ENCODE measurements at places on chromosomes 7 and 10.

DNA sequence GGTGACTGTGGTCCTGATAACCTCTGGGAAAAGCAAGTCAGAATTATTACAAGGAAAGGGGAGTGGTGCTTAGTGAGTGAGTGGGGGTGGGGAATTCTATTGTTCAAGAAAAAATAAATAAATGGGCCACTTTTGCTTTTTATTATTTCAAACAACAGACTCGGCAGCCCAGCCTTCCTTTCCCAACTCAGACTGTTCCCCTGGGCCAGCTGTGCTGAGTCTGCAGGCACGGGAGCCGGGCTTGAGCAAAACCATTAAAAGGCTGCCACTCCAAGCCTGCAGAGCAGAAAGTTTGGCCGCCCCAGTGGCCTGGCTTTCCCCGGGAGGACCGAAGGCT, 90.0 kb downstream of the PLXNA4 start:
- DNase-seq = no peak

DNA sequence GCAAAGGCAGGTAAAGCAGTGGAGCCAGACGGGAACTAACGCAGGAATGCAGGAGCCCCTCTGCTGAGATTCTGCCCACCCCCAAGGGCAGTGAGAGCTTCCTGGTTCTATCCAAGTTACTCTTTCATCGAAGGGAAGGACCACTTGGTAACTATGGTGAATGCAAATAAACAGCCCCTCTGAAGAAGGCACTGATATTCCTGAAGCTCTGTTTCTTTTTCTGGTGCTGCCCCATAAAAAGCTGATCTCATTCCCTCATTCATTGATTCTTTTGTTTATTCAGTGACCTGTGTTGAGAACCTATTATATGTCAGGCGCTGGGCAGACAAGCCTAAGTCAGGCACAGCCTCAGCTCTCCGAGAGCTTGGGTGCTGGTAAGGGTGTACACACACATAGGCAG, 217.3 kb downstream of the SNX10 start:
- DNase-seq = no peak

GRCh38 chr7:1700536-1701333, 30.7 kb downstream of the ELFN1 start:
- no peak for DNase-seq

- DNase-seq = no peak
Observed at GRCh38 chr7:24381894-24382505, 98.0 kb downstream of the NPY start.

GRCh38 chr7:17371671-17372524, 73.4 kb downstream of the AHR start:
- DNase-seq = no peak

DNA sequence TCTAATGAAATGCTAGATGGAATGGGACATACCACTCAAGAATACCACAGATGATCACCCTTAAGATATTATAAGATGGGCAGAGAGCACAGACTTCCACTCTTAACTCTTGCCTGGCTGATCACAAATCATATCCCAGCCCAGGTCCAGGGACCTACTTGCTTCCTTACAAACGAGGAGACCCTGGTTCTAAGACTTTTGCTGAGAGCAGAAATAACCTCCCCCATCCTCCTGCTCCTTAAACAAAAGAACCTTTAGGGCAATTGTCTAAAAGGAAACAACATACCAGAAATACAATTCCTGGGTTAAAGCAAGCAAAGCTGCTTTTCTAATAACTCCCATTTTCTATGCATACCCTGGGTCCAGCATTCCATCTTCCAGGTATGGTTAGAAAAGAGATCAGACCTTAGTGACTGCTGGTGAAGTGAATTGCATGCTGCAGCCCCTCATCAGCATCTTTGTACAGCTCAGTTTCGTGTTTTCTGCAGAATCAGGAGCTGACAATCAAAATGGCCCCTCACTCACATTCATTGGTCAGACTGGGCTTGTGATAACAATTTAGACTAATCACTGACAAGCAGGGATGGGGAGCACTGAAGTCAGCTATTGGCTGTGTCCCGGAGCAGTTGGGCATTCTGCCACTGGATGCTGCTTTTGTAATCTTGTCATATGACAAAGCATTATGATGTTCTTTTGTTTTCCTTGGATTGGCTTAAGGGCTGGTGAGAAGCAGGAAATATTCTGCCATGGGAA, 14.6 kb downstream of the IFIT3 start:
- DNase-seq = no peak

DNA sequence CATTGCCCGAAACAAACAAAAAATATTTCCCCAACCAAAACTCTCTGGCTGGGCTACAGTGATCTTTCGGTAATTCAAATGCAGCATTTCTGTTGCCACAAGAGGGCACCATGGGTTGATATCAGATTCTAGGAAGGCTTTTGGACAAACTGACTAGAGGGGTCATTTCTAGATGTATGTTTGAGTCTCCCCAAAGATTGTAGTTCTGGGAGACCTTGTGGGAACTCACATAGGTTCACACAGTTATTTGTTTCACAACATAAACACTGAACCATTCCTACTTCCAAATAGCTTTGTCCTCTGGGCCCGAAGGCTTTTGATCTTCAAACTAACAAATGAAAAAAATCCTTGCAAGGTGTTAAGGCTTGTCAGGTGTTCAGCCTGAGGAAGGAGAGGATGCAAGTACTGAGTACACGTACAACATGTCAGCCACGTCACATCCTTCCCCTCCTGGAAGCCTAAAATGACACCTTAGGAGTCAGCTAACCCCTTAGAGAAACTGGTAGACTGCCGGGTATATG, 37.0 kb upstream of the IL15RA start:
- DNase-seq = peak; percentile 38
